ENCODE measurements at places on chromosomes 7 and 10.

DNA sequence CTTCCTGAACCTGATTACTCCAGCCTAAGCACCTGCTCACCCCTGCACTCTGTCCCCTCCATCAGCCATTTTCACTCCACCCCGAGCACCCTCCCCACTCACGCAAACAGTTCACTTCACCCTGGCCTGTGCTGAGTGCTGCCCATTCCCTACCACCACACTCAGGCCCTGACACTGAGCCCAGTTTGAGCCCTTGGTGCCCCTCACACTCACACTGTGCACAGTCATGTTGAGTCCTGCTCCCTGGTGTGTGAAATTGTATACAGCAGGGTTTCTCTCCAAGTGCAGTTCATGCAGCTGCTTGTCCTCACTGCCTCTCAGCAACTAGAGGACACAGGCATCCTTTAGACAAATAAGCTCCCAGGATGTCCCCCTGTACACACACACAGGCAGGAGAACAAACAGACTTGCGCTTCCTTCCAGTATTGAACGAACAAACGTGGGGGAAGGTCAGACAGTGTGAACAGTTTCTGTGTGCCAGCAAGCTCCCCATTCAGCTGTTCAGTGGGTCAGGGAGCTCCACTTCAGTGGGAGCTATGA is 6.8 kb downstream of the MYO1G start:
- DNase-seq: no peak

DNA sequence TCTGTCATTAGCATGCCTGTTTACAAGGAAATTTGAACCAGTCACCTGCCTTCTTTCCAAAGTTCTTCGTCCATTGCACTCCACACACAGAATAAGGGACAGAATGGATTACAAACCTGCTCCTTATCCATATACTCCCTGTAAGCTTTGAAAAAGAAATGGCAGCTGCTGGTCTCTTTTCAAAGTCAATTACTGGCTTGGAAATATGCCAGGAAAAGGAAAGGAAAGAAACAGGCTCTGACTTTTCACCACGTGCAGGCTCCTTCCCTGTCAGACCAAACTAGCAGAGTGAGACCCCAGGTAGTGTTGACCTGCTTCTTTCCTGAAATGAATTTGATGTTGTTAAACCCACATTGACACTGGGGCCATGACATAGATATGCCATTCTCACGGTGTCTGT is 84.5 kb downstream of the LHFPL3 start:
- DNase-seq: no peak

- DNase-seq: no peak
These were observed 165.4 kb downstream of the BMPER start for GRCh38 chr7:34070511-34071323.

DNA sequence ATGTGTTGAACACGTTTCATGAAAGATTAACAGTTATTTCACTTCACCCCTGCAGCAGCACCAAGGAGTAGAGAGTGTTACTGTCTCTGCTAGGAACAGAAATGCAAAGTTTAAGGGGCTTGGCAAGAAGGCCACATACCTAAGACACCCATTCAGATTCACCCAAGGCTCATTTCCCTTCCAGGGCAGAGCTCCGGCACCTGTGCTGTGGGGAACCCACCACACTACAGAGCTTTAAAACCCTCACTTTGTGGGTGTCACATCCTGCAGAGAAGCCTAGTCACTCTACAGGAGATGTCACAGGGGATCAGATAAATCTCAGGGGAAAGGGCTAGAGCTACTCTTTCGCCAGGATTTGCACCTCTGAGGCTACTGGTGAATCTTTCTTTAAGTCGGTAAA is 176.1 kb upstream of the KLF6 start:
- DNase-seq: no peak
